ENCODE measurements at places on chromosomes 1 and 21.

- no peak for DNase-seq
These were observed 2.8 kb downstream of the CD48 start for GRCh38 chr1:160708801-160709200.

- peak; percentile 51 for DNase-seq
These were observed 31.0 kb downstream of the KRTAP24-1 start for GRCh38 chr21:30251781-30252180.

DNA sequence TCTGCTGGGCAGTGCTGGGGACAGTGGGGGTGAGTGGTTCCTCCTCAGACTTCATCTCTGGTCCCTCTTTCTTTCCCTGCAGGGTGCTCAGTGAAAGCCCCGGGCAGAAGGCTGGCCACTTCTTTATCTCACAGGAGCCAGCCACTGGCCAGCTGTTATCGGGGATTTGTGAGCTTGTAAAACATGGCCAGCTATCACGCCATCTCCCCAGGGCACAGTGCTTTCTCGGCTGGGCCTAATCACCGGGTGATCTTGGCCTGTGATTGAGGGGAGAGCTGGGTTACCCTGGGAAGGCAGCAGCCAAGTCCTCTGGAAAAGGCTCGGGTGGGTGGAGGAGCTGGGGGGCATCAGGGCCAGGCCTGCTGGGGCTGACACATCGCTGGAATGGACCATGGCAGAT, 83.0 kb downstream of the IGSF21 start:
- no peak for DNase-seq

DNA sequence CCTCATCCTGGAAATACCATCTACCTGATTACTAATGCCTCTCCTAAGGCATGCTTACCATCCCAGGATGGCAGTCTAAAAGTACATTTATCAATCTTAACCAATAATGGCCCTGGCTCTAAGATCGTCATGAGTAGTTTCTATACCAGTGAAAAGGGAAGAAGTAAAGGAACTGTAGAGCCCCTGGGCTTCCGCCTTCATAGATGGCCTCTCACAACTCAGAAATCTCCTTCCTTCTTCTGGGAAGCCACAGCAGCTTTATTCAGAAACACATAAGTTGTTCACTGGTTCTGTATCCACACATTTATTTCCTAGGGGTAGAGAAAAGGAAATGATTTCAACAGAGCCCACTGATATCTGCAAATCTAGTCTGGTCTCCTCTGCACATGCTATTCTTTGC, 41.0 kb upstream of the CD5L start:
- no peak for DNase-seq

- DNase-seq = no peak
These were observed 59.0 kb downstream of the HIVEP3 start for GRCh38 chr1:41859686-41860085.

- DNase-seq = no peak
These were observed 70.3 kb downstream of the PROX1 start for GRCh38 chr1:214058076-214058475.

- peak; percentile 20 for DNase-seq
These were observed 24.9 kb downstream of the CHML start for GRCh38 chr1:241615043-241615974.

GRCh38 chr1:27940297-27940696, 5.5 kb downstream of the SMPDL3B start:
- DNase-seq = peak; percentile 24

All from fibroblast of mammary gland (primary cell).